A549 treated with CORT108297 at 1 μM for 4 hours (cell line): ENCODE measurements at places on chromosomes 12 and 14. TPM values are rescaled to one million over a fixed set of nuclear protein-coding genes. Genes with fewer than 3 reads are reported as not detected.

CBLN3 gene
- total RNA-seq, result 0.81 to 1.5 TPM (median 1.4 TPM) in 5 replicates

TFCP2 gene
- 18.5 to 22.5 TPM (median 20.0 TPM) in 5 replicates for total RNA-seq

BMP4 gene
- 1.6 to 2.6 TPM (median 2.0 TPM) in 5 replicates for total RNA-seq

DAO gene
- not detected in 5 replicates for total RNA-seq

NUAK1 gene
- 8.8 to 11.0 TPM (median 10.3 TPM) in 5 replicates for total RNA-seq

SLC39A9 gene
- total RNA-seq, result 36.2 to 43.1 TPM (median 39.0 TPM) in 5 replicates

ACOT4 gene
- 1.9 to 2.4 TPM (median 2.0 TPM) in 5 replicates for total RNA-seq

GLS2 gene
- total RNA-seq, result 0.06 to 0.22 TPM (median 0.12 TPM) in 5 replicates

COX8C gene
- not detected in 5 replicates for total RNA-seq

RBM23 gene
- total RNA-seq, result 62.1 to 70.9 TPM (median 63.9 TPM) in 5 replicates

HOXC11 gene
- 0.39 to 0.65 TPM (median 0.54 TPM) in 5 replicates for total RNA-seq

RFX4 gene
- total RNA-seq, result not detected in 5 replicates

BATF gene
- not detected in 5 replicates for total RNA-seq

KLRD1 gene
- total RNA-seq, result not detected in 5 replicates

ZNF140 gene
- 8.5 to 10.7 TPM (median 10.0 TPM) in 5 replicates for total RNA-seq
